ENCODE measurements at places on chromosomes 3 and 15.

DNA sequence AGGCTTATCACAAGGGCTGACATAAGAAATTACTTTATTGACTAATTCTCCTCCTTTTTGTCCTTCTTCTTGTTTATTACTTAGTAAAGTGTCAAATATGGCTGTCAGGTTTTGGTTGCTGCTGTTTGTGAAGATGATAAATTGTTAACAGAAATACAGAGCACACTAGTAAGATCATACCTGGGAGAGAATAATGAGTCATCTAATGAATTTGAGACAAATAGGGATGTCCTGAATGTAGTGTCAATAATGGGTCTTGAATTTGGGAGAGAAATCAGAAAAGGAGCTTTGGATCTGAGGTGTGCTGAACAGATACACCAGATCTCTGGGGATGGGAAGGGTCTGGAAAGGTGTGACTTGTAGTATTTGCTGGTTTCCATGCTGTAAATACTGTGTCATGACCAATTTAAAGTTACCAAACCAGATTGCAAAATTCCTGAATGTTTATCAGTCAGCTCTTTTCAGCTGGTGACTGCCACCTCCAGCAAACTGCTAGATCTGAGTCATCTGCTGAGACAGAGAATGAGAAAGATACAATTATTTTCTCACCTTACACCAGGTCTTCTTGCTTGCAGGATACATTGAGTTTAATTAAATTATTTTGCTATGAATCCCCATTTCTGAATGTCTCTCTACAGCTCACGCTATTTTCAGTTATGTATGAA lies 76.7 kb upstream of the SATB1 start:
- no peak for DNase-seq

DNA sequence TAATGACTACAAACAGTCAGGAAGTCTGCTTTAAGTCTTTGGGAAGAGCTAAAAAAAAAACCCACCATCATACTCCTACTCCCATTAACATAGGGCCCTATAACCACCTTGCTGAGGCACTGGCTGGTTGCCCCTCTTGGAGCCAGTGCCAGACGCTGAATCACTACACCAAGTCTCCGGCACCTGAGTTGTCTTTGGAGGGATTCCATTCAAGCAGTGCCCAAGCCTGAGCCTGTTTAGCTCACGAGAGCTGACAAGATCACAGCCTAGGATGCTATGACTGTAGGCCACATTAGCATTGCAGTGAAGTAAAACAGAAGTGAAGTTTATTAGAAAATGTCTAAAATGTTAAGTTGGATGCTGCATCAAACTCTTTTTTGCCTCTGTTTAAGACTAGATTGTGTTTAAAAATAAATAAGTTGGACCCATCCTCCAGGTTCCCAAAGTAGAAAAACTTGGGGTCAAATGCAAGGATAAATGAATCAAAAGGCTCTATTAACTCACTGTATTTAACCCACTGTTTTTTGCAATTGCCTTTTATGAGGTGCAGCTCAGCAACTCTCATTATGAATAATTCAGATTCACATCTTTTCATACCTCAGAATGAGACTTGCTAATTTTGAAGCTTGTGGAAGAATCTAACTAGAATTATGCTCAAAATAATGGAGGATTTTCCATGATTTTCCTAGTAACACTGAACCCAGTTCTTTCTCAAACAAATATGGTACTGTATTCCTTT lies 461.9 kb downstream of the FOXP1 start:
- no peak for DNase-seq

DNA sequence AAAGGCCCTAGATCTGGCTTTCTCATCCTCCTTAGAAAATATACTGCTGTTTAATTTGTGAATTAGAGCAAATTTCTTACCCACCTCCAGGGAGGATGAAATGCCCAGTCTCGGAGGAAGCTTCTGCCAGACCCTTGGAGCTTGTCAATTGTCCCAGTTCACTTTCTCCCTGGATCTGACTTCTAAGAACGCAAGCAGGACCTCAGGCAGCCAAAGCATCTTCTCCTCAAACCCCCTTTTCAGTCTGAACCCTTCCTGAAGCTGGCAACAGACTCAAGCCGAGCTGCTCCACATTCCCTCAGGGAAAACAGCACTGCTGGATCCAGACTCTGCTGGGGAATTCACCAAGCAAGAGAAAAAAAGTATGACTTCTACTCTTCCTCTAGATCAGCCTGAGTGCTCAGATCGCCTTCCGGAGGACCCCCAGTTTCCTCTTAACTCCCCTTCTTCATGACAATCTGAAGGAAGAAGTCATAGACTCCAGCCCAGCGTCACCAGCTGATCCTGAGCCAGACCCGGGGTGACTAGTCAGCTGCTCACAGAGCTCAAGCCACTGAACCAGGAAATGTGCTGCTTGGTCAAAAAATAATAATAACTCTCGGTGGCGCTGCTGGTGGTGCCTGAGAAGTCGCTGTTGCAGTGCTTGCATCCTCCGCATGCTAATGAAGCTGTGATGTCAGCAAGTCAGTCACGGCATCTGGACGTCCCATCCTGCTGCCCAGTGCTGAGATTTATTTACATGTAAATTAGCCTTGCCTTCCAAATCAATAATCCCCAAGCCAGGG lies at the start of gene PRICKLE2:
TSS of gene PRICKLE2 (minus strand) at position 641 of the 785 bp plus-strand sequence. CDS start 26,539 bp downstream, outside the sequence.
- DNase-seq: no peak

- no peak for DNase-seq
Observed at GRCh38 chr3:146342989-146343388, 92.1 kb upstream of the PLSCR4 start.

DNA sequence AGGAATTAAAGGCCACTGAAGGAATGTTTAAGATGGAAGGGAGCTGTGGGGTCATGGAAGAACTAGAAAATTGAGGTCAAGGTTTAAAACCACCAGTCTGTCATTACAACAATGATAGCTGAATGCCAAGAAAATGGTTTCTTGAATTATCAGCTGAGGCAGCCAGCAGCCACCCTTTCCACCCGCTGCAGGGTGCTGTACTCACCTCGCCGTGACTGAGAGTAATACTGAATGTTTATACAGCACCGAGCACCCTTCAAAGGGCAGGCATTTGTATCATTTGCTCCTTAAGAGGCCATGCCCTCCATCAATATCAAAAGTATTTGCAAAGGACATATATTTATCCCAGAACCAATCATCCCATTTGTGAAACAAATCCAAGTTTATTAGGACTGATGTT lies 402.8 kb downstream of the VPS13C start:
- DNase-seq: no peak

DNA sequence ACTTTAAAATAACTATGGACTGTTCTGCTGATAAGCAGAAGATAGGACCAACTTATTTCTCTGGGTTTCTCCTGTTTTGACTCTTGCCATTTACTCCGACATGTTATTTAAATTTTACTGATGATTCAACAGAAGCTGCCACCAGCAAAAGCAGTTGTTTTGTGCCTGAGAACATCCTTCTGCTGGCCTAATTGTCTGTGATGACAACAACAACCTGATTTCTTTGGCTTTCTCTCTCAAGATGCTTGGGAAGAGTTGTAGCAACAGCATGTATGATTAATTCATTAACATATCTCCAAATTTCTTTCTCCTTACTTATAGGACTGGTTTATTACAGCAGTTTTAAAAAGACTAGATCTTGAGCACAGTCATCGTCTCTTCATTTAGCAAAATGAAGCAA lies 36.9 kb upstream of the DYNC1LI1 start:
- no peak for DNase-seq

- DNase-seq: no peak
Observed at GRCh38 chr3:167653155-167653554, 587 bp downstream of the WDR49 start.

DNA sequence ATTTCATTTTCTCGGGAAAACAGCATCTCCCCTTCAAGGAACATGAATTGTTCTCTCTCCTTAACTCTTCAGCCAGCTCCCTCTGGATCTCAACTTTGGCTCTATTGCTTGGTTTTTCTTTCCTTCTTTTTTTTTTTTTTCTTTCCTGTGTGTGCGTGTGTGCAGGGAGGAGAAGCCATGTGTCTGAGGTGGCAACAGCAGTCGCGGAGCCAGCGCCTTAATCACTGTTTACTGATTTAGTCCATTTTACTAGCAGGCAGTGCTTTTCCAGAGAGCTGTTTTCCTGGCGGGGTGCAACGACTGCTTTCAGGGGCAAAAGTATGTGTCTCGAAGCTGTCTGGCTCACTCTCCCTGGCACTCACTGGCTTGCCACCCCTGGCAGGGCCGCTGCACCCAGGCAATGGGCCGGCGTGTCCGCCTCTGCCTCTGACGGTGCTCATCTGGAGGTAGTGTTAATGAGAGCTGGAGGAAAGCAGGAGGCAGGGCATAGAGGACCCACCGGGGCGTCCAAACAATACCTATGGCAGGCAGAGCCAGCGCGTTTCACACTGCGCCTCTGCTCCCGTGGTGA lies 835.4 kb upstream of the NR2F2 start:
- no peak for DNase-seq

DNA sequence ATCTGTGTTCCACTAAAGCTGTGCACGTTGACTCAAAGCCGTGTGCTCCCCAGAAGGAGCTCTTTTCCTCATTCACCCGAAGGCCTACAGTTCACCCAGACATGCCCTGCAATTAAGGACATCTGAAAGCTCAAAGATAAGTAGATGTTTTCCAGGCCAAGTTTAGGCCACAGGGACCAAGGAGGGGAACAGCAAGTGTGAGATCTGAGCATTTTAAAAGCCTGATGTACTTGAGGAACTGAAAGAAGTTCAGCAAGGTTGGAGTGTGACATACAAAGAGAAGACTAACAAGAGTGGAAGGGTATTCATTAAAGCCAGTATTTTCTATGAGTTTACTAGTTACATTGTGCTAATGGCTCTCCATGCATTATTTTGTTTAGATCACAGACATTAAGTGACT lies 68.0 kb downstream of the CASR start:
- no peak for DNase-seq

DNA sequence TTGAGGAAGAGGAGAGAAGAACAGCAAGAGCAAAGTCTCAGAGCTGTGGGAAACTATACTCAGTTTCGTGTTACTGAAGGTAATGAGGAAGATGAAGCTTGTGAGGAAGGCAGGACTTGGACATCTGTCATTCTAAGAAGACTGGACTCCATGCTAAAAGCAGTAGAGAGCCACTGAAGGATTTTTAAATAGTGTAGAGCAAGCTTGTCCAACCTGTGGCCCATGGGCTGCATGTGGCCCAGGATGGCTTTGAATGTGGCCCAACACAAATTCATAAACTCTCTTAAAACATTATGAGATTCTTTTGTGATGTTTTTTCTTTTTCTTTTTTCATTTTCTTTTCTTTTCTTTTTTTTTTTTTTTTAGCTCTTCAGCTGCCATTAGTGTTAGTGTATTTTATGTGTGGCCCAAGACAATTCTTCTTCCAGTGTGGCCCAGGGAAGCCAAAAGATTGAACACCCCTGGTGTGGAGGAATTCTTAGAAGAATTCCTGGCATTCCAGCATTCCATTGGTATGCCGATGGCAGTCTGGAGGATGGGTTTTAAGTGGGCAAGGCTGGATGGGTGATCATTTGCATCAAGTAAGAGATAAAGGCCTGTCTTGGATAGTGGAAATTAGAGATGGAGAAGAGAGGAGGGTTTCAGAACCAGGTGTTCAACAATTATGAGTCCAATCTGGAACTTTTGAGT lies 6.9 kb upstream of the NFKBIZ start:
- DNase-seq: no peak

DNA sequence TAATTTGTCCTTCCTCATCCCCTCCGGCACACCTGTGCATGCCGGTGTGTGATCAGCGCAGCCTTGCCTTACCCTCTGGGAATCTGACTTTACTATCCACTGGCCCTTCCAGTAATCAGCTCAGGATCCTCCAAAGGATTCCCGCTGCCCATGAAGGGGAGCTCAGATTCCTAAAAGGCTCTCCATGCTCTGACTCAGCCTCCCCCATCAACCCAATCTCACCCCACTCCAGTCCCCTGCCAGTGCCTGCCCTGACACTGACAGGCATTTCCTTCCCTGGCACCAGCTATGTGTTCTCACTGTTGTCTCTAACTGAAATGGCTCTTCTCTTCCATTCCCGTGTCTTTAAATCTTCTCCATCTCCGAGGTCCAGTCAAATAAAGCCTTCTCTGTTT lies 7.3 kb upstream of the BCL2A1 start:
- no peak for DNase-seq

- no peak for DNase-seq
Observed at GRCh38 chr3:57145852-57146251, 19.3 kb downstream of the IL17RD start.

DNA sequence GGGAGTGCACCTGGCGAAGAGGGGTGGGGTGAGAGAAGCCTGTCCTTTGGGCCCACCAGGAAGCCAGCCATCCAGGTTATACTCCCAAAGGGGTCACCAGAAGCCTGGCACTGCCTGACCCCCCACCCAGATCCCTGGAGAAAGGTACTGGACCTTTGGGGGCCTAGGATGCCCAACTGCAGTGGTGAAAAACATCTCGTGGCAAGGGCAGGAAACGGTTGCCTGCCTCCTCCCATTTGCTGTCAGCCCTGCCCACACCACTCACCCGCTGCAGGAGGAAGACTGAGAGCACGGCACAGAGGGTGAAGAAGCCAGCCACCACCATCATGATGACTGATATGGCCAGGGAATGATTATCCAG lies 2.2 kb upstream of the ULK3 start:
- DNase-seq: no peak

DNA sequence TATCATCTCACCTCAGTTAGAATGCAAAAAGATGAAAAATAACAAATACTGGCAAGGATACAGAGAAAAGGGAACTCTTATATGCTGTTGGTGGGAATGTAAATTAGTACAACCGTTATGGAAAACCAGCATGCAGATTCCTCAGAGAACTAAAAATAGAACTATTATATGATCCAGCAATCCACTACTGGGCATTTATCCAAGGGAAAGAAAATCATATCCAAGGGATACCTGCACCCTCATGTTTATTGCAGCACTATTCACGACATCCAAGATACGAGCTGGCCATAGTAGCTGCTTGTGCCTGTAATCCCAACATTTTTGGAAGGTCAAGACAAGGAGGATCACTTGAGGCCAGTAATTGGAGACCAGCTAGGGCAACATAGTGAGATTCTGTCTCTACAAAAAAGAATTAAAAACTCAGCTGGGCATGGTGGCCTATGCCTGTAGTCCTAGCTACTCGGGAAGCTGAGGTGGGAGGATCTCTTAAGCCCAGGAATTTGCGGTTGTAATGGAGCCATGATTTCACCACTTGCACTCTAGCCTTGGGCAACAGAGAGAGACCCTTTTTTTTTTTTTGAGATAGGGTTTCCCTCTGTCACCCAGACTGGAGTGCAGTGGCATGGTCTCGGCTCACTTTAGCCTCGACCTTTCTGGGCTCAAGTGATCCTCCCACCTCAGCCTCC lies 26.6 kb downstream of the USP50 start:
- DNase-seq: no peak

Measured in iPS DF 6.9 (cell line).